ENCODE measurements at places on chromosomes 13 and 19.

DNA sequence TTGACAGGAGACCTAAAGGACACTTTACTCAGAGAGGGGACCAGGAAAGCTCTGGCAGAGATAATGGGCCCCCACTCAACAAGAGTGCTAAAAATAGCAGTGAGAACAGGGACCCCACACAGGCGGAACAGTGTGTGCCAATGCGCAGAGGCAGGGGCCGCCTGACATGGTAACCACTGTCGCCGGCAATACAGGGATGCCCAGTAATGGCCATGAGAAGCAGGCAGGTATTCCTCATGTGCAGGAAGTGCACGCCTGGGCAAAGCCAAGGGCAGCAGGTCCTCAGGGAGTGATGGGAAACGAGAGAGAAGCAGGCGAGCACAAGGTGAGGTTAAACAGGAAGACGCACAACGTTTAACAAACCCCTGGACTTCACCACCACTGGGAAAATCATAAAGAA is 757.1 kb downstream of the LIG4 start:
- DNase-seq = no peak

GRCh38 chr19:42529248-42529764 is 1.0 kb upstream of the CEACAM1 start:
- DNase-seq = peak; percentile 74

DNA sequence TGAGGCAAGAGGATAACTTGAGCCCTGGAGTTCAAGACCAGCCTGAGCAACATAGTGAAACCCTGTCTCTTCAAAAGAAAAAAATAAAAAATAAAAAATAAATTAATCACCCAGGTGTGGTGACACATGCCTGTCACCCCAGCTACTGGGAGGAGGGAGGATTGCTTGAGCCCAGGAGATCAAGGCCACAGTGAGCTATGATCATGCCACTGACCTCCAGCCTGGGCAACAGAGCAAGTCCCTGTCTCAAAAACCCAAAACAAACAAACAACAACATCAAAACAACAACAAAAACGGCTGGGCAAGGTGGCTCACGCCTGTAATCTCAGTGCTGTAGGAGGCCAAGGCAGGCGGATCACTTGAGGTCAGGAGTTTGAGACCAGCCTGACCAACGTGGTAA is 4.3 kb upstream of the SLC39A3 start:
- DNase-seq = no peak

DNA sequence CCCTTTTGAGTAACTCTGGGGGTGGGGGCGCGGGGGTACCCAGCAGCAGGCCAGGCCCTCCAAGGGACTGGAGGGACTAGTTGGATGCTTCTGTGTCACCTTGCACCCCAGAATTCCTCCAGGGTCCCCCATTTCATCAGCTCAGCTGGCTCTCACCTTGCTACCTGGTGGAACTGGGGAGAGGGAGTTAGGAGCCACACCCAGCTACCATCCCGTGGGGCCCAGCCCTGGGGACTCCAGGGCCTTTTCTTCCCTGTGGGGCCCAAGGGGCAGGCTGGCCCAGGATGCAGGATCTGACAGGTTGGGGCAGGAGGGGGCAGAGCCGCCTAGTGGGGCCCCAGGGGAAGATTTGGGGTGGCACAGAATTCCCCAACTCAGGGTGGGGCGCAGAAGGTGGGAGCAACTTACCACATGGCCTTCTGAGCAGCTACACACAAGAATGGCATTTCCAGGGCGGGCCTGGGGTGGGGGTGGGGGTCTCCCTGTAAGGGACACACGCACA is 32.8 kb upstream of the NANOS3 start:
- DNase-seq = no peak

DNA sequence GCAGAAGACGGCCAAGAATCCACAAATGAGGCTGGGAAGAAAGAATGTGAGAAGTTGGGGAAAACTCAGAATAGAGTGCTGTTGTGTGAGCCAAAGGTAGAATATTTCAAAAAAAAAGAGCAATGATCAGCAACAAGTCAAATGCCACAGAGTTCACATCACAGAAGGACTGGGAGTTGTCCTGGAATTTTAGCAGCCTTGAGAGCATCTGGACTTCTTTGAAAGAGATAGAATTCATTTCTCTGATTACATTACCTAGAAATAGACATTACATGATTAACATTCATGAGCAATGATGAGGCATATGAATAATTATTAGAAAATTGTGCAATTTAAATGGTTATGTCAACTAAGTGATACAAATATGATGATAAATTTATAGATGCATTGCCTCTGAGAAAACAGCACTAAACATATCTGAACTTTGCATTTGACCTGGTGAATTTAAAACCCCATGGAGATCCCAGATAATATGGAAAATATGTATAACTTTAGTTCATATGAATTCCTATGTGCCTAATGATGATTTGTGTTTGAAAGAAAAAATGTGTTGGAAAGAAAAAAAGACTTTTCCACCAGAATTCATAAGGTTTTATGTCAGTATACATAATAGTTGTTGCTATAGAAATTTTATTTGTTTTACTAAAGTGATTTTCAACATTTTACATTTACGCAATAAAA is 186.2 kb downstream of the POSTN start:
- no peak for DNase-seq

- no peak for DNase-seq
Observed at GRCh38 chr13:109087916-109088623, 458.7 kb downstream of the MYO16 start.

DNA sequence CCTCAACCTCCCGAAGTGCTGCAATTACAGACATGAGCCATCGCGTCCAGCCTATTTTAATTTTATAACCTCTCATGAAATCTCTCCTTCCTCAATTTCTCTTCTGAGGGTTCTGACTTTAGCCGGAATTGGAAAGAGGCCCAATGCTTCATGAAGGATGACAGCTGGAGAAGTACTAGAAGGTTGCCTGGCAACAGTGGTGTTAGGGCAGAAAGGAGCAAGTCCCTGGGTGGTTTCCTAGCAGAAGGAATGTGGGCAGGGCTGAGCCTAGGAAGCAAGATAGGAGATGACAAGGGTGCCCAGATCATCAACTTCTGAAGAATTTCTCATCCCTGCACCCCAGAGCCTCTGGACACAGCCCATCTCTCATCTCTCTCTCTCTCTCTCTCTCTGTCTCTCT is 25.8 kb downstream of the CACNG6 start:
- no peak for DNase-seq

- DNase-seq = no peak
Observed at GRCh38 chr19:42989851-42990250, 36.4 kb downstream of the PSG11 start.

- peak; percentile 60 for DNase-seq
Observed at GRCh38 chr19:4338441-4339355, at the start of gene STAP2. STAP2 (minus strand) TSS chr19:4338827; CDS start chr19:4338753, 74 bp downstream.
